Calu3 (cell line): ENCODE measurements at places on chromosomes 1 and 21.

GRCh38 chr21:32712641-32713040 lies 15.2 kb downstream of the SYNJ1 start:
- no peak for DNase-seq

DNA sequence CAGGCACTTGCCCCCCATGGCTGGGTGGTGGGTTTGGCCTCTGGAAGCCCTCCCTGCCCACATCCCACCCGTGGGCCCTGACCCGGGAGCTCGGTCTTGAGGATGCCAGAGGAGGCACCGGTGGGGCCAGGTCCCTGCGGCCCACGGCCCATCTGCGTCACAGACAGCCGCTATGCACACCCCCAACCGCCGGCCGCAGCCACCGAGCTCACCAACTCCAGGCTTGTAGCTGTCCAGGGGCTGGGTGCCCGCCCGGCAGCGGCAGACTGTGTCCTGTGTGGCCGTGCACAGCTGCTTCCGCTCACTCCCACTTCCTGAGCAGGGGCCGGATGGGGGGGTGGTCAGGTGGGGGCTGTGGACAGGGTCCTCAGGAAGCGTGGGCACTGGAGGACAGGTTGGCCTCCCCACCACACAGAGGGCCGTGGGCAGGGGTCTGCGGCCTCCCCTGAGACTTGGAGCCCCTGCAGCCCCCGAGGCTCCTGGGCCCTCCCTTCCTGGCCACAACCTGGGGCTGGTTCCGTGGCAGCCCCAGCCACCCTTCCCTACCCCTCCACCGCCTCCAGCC lies 1.1 kb downstream of the TNFRSF4 start:
- no peak for DNase-seq

DNA sequence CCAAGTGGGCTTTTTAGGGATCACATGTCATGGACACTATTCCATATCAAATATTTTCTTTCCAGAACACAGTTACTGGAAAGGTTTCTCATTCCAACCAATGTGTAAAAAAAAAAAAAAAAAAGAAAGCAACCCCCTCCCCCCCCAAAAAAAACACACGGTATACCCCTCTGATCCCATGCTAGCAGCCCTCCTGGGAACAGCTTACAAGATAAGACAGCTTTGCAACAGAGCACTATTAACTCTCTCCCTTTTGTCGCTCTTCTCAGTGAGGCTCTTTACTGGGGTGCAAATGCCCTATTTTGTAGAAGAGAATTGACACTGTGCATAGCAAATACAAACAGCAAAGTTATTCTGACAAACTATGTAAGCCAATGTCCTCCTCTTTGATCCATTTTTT lies 161.2 kb downstream of the NTMT2 start:
- DNase-seq = no peak

DNA sequence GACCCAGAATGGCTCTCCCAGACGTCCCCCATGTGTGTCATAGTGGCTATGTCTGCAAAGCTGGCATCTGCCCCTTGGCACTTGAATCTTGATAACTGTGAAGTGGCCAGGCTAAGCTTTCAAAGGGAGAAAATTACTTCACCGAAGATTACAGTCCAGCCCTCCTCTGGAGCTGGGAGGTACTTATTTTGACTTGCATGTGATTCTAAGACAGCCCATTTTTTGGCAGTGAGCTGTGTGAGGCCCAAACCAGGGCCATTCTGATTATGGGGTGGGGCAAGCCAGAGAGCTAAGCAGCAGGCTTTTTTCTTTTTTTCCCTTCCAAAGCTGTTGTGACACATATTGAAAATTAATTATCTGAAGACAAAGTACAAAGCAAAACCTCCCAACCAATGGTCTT lies 42.1 kb upstream of the C8B start:
- DNase-seq = no peak

- DNase-seq = no peak
These were observed 552 bp downstream of the DLGAP3 start for GRCh38 chr1:34928699-34929496.

DNA sequence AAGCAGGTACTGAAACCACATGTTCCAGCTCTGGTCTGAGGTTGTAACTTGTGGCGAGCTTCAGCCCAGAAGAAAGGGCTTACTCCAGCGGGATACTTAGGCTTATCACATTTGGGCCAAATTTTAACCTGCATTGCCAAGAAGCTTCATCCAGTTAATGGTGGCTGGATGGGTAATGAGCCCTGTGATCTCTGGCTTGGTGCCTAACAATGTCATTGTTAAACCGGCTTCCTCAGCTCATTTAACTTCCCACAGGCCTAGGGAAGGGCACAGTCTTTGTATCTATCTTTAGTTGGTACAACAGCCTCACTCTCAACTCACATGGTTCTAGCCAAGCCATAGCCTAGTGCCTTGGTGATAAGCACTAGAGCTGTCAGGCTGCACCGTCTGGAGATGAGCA lies 43.6 kb upstream of the CCDC190 start:
- no peak for DNase-seq

DNA sequence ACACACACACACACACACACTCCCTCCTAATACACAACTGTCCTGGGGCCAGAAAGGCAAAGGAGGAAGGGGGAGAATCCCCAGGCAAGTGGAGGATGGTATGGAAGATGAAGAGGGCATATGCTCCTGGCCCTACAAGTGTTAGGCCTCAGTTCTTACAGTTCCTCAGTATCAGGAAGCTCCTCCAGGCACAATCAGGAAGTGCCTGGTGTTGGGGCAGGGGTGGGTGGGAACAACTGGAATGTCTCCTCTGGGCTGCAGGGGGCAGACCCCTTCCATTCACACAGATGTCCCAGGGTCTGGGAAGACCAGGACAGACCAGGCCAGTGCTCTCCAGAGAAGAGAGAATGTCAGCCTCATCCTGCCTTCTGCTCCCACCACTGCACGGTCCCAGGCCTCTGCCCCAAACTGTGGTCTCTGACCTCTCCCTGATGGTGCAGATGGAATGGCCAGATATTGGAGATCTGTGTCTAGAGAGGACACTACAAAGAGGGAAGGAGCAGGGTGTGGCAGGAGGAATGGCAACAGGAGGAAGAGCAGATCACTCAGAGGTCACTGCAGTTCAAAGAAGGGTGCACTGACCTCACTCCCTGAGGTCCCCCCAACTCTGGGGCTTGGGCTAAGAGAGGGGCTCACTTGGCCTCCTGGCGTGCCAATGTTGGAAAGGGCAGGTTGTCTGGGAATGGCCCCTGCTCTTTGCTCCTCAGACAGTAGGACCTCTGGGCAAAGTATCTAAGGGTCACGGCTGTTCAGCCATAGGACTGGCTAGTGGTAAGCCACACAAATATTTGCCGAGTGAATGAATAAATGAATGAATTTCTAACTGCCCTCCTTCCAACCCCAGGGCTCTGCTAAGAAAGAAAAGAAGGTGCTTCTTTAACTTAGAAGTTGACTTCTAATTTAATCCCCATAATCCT lies 2.5 kb upstream of the DENND2D start:
- no peak for DNase-seq

DNA sequence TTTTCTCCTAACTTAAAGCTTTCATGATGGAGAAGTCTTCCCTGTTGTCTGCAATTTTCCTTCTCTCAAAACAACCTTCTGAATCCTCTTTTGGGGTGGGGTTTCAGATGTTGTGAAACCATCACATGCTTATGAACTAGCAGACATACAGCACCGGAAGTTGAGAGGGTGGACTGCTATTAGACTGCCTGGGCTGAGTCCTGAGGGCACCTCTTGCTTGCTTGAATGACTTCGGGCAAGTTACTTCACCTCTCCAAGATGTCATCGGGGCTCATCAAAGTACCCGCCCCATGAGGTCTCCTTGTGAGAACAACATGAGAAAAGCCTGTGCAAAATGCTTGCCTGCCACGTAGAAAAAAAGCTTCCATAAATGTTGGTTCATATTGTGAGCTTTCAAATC lies 89.6 kb downstream of the CCDC185 start:
- DNase-seq = no peak

DNA sequence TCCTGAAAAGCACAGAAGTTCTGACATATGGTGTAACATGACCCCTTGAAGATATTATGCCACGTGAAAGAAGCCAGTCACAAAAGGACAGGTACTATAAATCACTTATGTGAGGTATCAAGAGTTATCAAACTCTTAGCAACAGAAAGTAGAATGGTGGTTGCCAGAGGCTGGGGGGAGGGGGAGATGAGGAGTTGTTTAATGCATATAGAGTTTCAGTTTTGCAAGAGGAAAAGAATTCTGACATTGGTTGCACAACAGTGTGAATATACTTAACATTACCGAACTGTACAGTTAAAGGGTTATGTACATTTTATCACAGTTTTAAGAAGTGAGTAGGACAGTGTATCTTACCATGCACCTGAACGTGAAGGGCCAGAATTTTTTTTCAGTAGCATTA lies 80.0 kb downstream of the USP25 start:
- DNase-seq = no peak

DNA sequence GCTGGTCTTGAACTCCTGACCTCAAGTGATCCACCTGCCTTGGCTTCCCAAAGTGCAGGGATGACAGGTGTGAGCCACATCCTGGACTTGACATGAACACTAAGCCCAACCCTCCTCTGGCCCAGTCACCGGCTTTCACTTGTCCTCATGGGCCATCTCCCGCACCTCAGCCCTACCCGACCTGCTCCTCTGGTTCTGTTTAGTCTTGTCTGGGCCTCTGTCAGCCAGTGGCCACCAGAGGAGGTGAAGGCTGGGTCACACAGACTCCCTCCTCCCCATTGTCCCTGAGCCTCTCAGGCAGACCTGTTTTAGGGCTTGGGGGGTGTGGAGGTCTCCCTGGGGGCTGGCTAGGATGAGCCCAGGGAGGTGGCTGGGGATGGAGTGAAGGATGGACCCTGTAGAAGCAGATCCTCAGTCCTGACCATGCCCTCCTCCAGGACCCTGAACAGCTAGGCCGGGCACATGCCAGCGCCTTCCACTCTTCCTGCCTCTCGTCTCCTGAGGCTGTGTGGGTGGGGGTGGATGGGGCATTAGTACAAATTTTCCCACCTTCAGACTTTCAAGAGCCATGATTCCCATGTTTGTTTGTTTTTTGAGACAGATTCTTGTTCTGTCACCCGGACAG lies 26.1 kb upstream of the UMODL1 start:
- no peak for DNase-seq

- DNase-seq = no peak
These were observed 77.4 kb downstream of the FOXD2 start for GRCh38 chr1:47515164-47515789.

- DNase-seq = no peak
These were observed 316.0 kb upstream of the VAMP3 start for GRCh38 chr1:7454895-7455784.

DNA sequence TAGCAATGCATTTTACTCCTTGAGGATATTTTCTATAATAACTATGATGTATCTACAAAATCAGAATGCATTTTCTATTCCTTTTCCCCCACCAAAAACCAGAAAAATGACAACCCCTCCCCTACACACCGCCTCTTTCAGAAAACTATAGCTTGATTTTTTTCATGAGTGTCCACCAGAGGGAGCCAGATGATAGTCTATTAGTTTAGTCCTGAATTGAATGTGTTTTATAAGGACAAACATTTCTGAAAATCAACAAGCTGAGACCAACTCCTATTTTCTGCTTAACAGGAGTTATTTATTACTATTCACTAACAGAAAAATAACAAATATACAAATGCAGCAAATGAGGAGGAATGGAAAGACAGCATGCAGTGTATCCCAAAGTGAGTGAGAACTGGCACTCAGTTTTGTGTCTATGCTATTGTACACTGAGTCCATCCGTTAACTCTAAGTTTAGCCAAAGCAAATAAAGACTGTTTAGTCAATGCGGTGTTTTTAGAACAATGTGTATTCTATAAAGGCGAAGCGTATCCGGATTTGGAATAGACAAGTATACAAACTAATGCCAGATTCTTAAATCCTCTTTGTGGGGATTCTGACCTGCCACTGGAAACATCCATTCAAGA lies 182.6 kb downstream of the VAV3 start:
- DNase-seq = peak; percentile 38

GRCh38 chr1:74629283-74629682 lies 44.3 kb downstream of the ERICH3 start:
- DNase-seq = no peak

GRCh38 chr1:164640686-164641352 lies 81.8 kb downstream of the PBX1 start:
- no peak for DNase-seq

GRCh38 chr1:39650431-39650830 lies 11.0 kb upstream of the HEYL start:
- no peak for DNase-seq

DNA sequence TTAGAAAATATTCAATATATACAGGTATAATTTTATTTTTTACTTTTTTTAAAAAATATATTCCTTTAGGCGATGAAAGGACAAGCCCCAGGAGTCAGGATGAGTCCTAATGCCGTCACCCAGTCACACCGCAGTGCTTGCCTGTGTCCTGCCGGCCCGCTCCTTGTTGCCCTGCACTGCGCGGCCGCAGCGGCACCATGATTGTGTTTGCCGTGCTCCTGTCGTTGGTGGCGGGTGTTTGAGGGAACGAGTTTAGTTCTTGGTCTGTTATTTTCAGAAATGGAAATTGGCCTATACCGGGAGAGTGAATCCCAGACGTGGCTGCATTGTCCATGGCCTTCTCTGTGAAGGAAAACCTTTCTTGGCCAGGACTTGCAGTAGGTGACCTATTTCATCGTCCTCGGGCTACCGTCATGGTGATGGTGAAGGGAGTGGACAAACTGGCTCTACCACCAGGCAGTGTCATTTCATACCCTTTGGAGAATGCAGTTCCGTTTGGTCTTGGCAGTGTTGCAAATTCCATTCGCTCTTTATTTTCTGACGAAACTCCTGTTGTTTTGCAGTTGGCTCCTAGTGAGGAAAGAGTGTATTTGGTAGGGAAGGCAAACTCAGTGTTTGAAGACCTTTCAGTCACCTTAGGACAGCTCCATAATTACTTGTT lies 45.9 kb upstream of the CRB1 start:
- peak; percentile 78 for DNase-seq

- no peak for DNase-seq
These were observed 220.5 kb upstream of the B3GALT2 start for GRCh38 chr1:193406901-193407300.

DNA sequence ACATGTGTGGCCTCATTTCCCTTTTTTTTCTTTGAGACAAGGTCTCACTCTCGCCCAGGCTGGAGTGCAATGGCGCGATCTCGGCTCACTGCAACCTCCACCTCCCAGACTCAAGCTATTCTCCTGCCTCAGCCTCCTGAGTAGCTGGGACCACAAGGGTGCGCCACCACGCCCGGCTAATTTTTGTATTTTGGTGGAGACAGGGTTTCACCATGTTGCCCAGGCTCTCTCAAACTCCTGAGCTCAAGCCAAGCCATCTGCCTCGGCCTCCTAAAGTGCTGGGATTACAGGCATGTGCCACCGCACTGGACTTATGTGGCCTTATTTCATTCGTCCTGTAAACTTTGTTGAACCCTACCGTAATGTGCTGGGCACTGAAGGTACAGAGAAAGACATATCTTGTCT lies 569 bp upstream of the WARS2 start:
- peak; percentile 53 for DNase-seq

DNA sequence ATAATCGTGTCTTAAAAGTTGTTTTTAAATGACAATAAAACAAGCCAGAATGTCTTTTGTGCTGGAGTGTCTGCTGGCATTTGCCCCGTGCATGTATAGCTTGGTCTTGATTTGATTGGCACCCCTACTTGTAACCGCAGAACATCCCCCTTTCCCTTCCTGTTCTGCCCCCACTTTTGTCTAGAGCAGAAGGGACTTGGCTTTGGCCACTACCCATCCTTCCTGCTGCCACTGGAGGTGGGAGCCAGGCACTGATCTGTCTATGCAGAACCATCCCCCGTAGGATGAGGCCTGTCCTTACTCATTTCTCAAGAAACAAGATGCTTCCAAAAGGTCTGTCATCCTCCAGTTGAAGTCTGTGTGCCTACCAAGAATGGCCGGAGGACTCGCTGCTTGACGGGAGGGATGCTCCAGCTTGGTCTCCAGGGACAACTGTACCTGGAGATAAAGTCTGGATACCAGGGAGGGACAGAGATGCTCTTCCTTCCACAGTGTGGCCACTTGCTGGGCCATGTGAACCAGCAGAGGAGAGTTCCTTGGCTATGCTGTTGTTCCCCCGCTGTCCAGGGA lies 1.1 kb upstream of the SLC27A3 start:
- no peak for DNase-seq
